ENCODE measurements at places on chromosomes 3 and 15.

GRCh38 chr3:186254676-186255650, 107.1 kb downstream of the DGKG start:
- no peak for DNase-seq

- DNase-seq = no peak
These were observed 4.0 kb downstream of the IMP3 start for GRCh38 chr15:75636026-75636425.

DNA sequence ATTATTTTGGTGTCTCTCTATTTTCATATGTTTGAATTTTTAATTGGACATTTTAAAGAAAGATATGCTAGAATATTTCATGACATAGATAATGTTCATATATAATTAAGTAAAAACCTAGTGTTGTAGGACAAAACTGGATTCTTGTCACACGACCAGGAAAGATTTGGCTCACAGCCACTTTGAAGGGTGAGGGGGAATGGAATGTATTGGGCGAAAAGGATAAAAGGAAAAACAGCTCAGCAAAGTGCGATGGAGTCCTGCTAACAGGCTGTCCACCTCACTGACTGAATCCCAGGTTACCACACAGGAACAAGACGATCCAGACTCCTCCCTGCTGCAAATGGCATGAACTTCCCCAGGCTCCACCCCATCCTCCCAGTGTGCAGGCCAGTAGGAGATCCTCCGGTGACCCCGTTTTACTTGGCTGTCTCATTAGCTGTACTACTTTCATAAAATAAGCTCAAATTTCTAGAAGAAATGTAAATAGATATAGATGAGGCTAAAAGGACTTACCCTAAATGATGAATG, 186.2 kb downstream of the CD47 start:
- DNase-seq = no peak

GRCh38 chr3:126085841-126086240, 1.9 kb upstream of the SLC41A3 start:
- no peak for DNase-seq

- no peak for DNase-seq
These were observed 230.2 kb downstream of the P3H2 start for GRCh38 chr3:189890496-189890895.

- no peak for DNase-seq
These were observed 26.5 kb downstream of the NEO1 start for GRCh38 chr15:73078722-73079121.

GRCh38 chr3:4522947-4523346, 29.8 kb downstream of the ITPR1 start:
- no peak for DNase-seq

GRCh38 chr3:182242489-182242942, 530.8 kb downstream of the SOX2 start:
- DNase-seq = no peak
